GM13977 (cell line): ENCODE measurements at places on chromosomes 11 and 22.
A peak's percentile ranks its signal among the peaks of the same experiment; 100 is the strongest.

- DNase-seq, result peak; percentile 90
These were observed at the start of gene FAM89B for GRCh38 chr11:65572356-65573051. TSS of gene FAM89B (plus strand) at chr11:65572538. CDS start at chr11:65572670, 132 bp downstream.

DNA sequence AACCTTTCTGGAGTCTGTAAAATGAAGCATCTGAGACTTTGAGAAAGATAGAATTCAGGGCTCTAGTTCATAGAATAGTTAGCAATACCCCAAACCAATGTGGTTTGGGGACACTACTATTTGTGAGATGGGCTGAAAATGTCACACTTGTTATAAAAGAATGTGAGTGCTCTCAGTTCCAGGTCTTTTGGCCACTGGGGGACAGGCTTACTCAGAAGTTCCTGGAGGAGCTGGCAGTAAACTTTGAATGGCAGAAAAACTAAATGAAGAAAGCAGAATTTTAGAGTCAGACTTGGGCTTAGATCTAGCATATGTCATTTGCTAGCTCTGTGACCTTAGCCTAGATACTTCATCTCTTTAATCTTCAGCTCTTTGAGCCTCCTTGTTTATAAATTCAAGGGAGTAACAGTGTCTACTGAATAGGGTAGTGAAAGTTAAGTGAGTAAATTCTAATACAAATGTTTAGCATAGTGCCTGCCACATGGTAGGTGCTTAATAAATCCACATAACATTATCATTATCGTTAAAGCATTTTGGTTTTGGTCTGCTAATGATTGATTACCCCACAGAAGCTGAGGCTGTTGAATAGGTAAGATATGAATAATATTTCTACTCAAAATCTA lies 3.7 kb downstream of the LYVE1 start:
- no peak for DNase-seq

GRCh38 chr11:66112041-66112491 lies 42.0 kb downstream of the PACS1 start:
- DNase-seq, result no peak

DNA sequence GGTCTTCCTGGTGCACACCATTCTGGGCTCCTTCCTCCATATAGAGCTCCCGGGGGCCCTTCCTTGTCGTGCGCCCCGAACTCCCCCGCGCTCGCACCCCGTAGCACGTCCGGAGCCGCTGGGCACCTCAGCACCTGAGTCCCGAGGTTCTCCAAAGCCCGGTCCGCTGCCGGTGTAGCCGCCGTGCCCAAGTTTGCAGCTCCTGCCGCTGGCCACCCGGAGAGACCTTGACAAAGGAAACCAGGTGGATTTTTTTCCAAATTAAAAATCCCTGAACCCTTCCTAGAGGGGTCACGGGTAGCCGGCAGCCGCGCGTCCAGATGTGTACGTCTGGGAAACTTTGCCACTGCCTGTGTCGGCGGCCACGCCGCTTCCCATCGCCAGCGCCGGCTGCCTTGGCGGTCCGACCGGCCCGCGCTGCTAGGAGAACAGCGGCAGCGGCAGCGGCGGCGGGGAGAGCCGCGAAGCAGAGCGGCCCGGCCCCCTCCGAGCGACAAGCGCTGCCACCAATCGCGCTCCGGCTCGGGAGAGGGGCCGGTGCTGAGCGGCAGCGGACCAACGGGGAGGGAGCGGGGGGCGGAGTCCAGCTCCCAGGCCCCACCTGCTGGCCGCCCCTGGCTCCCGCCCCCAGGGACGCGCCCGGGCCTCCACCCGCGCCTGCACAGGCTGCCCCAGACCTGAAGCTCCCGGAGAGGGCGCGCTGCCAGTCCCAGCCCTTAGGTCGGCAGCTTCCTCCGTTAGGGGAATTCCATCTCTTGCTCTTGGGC lies at the start of gene GALNT18:
Gene GALNT18 (minus strand): TSS at position 433 of the 767 bp plus-strand sequence.
- DNase-seq, result peak; percentile 99

DNA sequence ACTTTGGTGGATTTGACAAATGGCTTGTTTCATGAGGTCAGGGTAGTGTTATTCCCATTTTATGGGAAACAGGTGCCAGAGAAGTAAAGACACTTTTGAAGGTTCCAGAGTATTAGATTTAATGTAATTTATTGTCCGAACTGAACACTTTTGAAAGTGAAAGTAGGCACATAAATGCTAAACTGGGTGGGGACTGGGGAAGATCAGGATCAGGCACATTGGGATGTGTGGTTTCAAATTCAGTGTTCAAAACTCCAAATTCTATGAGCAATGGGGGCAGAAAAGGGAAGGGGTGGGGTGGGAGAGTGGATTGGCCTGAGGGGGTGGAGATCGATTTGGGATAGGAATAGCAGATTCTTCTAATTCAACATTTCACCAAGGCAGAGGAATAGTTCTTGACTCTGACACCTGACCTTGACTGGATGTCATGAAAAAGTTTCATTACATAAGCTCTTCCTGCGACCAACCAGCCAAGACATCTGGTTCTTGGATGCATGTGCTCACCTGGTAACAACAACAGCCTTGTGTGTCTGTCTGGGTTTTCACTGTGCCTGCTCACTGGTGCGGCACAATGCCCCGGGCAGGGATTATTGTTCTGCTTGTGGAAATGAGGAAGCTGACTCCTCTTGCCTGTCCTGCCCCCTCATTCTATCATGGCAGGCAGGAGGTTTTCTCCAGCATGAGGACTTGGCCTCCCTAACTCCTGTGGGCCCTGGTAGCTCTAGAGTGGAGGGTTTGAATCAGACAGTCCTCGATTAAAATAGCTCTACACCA lies 10.8 kb downstream of the PPFIBP2 start:
- no peak for DNase-seq

GRCh38 chr22:30116362-30117117 lies 36.3 kb downstream of the HORMAD2 start:
- DNase-seq, result no peak

DNA sequence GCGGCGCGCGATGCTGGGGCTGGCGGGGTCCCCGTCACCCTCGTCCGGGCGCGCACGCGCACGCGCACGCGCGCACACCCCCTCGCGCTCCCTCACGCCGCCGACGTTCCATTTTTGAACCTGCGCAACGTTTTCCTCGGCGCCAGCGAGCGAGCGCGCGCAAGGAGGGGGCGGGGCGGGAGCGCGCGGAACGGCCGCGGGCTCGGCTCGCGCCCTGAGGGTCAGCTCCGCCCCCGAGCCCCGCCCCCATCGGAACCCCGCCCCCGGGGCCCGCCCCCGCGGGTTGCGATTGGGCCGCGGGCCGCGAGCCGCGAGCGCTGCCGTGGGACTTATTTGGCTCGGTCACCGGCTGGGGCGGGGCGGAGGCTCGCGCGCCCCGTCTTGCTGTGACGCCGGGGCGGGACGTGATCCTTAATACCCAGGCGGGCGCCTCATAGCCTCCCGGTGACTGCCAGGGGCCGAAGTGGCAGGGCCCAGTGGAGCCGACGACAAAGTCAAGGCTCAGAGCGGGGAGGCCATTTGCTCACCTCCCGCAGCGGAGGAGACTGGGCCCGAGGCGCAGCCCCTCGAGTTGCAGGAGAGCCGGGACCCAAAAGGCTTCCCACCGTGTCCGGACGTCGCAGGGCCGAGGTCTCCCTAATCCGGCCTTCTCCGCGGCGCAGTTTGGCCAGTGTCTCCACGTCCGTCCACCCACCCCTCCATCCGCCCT lies at the start of gene CBX7:
Gene CBX7 (minus strand): TSS at position 170 of the 709 bp plus-strand sequence. CDS start 236 bp downstream, outside the sequence.
- peak; percentile 99 for DNase-seq

- DNase-seq, result no peak
These were observed 1.9 kb downstream of the CD151 start for GRCh38 chr11:834371-835316.

- no peak for DNase-seq
These were observed 729.7 kb downstream of the BRD1 start for GRCh38 chr22:49097966-49098365.

- DNase-seq, result no peak
These were observed 106.9 kb downstream of the SYN3 start for GRCh38 chr22:32951076-32951806.

DNA sequence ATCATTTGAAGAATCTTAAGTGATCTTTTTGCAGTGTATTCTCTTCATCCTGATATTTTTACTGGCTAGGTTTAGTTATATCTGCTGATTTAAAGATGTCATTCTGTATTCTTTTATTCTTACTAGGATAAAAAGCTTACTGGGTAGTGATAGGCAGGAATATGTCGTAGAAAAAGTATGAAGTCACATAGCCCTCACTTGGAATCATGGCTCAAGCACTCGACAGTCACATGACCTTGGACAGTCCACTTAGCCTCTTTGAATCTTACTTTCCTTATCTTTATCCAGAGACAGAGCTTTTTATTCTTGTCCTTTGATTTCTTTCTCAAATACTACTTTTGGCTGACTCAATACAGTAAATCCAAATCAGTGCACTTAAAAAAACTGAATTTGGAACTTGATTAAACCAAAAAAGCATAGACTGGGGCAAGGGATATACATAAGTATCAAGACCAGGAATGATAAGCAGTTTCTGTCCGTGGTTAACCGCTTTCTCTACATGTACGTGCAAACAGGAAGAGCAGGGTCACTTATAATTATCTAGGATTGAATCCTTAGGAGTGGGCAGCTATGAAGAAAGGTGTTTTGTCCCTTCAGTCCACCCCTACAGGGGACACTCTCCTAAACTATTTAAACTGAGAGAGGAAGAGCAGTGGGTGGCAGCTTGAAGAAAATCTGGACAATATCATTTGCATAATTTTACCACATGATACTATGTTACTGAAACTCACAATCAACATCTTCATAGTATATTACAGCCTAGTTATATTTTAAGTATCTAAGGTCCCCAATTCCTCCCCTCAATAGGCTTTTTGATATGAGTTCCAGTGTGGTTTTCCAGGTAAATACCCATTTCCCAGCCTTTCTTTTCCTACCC lies 8.0 kb downstream of the MMP7 start:
- no peak for DNase-seq

GRCh38 chr11:119166368-119167076 lies 2.0 kb upstream of the NLRX1 start:
- DNase-seq, result no peak

GRCh38 chr22:20951932-20952380 lies 15.1 kb upstream of the AIFM3 start:
- no peak for DNase-seq

GRCh38 chr11:130145311-130145812 lies 14.2 kb upstream of the ST14 start:
- no peak for DNase-seq

- DNase-seq, result no peak
These were observed 188.5 kb upstream of the CARD18 start for GRCh38 chr11:105328061-105328460.

- DNase-seq, result no peak
These were observed 3.2 kb downstream of the NCF4 start for GRCh38 chr22:36863979-36864378.

DNA sequence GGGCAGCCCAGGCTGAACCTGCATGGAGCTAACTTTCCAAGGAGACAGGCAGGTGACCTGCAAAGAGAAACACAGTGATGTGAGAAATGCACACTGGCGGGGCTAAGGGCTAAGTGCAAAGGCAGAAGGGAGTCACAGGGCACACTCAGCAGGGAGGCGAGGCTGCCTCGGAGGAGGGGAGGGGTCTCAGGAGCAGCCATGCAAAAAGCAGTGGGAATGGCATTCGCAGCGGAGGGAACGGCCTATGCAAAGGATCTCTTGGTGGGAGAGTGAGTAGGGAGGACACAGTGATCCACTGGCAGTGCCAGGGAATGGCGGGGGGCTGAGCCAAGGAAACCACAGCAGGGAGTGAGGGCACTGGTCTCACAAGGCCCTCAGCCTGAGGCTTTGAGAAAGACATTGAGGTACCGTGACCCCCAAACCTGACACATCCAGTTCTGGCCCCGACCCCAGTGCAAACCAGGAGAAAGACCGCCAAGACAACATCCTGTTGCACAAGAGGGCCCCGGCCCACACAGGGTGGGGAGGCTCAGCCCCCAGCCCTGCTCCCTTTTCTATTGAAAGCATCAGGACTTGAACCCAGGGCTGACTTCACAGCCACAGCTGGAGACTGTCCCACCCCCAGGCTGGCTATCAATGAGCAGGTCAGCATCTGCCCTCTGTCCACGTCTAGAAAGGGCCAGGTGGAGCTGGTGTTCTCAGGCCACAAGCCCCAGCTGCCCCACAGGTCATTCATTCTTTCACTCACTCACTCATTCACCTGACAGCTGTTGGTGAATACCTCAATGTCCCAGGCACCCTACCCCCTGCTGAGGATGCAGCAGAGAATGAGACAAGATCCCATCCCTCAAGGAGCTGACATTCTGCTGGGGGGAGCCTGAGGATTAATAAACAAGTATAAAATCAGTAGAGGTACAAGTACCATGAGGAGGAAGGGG lies 50.7 kb downstream of the IGLL1 start:
- DNase-seq, result no peak

- no peak for DNase-seq
These were observed 134.9 kb downstream of the MYO18B start for GRCh38 chr22:25876871-25877270.

DNA sequence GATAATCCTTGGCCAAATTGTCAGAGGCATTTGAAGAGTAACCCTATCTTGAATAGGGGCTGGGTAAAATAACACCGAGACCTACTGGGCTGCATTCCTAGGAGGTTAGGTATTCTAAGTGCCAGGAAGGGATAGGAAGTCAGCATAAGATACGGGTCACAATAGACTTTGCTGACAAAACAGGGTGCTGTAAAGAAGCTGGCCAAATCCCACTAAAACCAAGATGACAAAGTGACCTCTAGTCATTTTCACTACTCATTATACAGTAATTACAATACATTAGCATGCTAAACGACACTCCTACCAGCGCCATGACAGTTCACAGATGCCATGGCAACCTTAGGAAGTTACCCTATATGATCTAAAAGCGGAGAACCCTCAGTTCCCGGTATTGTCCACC lies 964 bp upstream of the REXO2 start:
- DNase-seq, result no peak

DNA sequence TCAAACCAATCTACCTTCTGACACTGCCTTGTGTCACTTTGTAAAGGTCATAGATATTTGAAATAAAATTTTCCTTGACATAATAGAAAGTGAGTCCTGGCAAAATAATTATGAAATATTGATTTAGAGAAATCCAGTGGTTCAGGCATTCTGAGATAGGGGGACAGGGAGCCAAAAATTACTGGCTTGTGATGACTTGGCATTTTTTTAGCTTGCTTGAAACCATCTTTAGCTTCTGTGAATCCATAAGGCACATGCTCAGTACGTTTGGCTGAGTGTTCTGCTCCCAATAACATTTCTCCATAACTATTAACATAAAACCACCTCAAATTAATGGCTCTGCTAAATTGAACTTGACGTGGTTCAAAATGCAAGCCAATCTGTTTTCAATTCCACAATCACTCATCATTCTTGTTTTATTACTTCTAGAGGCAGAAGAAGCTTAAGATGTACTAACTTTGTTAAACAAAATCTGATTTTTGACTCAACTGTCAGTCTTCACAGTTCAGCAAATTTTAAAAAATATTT lies 209.0 kb downstream of the LRRC4C start:
- DNase-seq, result no peak
